ENCODE measurements at places on chromosomes 13 and 19.

- no peaks in the 10 kb centered on the region for H3K27me3 ChIP-seq
- H3K4me3 ChIP-seq: no peak overlapping the region
- no peaks in the 10 kb centered on the region for H3K36me3 ChIP-seq
- no peak overlapping the region for H3K27ac ChIP-seq
These were observed 34.7 kb downstream of the SCGB2B2 start for GRCh38 chr19:34642241-34642640.

- H3K4me1 ChIP-seq: peaks cover 8% of the 10 kb centered on the region
- H3K27ac ChIP-seq: peak overlapping the region; percentile 70
- no peaks in the 10 kb centered on the region for H3K27me3 ChIP-seq
- H3K4me3 ChIP-seq: no peak overlapping the region
- H3K36me3 ChIP-seq: no peaks in the 10 kb centered on the region
- peak; percentile 94 for DNase-seq
These were observed 49.7 kb downstream of the COMP start for GRCh38 chr19:18741124-18742121.

- no peak overlapping the region for H3K27ac ChIP-seq
- peaks cover under 1% of the 10 kb centered on the region for H3K4me1 ChIP-seq
- no peak for DNase-seq
- H3K36me3 ChIP-seq: peaks cover 33% of the 10 kb centered on the region
- no peaks in the 10 kb centered on the region for H3K27me3 ChIP-seq
These were observed 7.1 kb downstream of the UBE2S start for GRCh38 chr19:55400281-55401087.

DNA sequence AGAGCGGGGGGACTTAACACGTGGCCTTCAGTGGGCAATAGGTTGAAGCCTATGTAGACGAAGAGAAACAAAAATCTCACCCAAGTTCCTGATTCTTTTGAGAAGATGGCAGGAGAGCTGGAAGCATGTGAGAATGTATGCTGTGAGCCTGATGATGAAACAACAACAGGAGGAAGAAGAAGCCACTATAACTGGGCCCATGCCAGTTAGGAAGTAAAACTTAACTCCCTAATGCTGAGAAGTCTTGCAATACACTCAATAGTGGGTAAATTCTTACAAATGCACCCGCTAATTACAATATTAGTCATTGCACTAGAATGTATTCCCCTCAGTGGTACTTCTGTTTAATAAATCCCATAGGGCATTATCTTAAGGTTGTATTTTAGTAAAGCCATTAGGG, 9.1 kb downstream of the PCDH17 start:
- no peaks in the 10 kb centered on the region for H3K27me3 ChIP-seq
- DNase-seq: no peak
- no peak overlapping the region for H3K27ac ChIP-seq
- H3K36me3 ChIP-seq: no peaks in the 10 kb centered on the region
- H3K4me3 ChIP-seq: peak overlapping the region; percentile 59

- H3K36me3 ChIP-seq: no peaks in the 10 kb centered on the region
- H3K27ac ChIP-seq: no peak overlapping the region
- H3K4me3 ChIP-seq: no peak overlapping the region
- H3K27me3 ChIP-seq: no peaks in the 10 kb centered on the region
- DNase-seq: no peak
These were observed 989.9 kb downstream of the OLFM4 start for GRCh38 chr13:54018485-54018884.

DNA sequence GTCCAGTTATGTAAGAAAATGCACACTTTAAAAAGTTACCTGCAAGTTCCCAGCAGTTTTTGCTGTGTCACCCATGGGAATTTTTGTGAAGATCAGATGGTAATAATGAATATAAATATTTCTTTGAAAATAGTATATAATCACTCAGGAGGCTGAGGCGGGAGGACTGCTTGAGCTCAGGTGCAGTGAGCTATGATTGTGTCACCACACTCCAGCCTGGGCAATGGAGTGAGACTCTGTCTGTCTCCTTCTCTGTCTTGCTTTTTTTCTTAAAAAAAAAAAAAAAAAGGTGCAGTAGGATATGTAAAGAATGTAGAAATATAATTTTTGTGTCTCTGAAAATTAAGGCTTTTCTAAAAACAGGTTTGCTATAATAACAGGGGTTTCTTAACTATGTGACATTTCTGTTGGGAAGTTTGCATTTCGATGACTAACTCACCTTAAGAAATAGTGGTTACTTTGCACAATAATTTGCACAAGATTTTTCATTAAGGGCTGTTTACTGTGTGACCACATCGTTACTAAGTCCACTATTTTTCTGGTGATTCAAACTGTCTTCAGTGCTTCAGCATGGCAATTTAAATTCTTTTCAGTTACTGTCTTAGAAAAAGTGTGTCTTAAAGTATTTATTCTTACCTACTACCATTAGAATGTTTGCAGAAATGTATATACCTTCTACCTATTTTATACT, 37.3 kb downstream of the DNAJC3 start:
- H3K36me3 ChIP-seq: peaks cover 41% of the 10 kb centered on the region
- H3K27ac ChIP-seq: no peak overlapping the region
- no peaks in the 10 kb centered on the region for H3K4me1 ChIP-seq
- no peak for DNase-seq

DNA sequence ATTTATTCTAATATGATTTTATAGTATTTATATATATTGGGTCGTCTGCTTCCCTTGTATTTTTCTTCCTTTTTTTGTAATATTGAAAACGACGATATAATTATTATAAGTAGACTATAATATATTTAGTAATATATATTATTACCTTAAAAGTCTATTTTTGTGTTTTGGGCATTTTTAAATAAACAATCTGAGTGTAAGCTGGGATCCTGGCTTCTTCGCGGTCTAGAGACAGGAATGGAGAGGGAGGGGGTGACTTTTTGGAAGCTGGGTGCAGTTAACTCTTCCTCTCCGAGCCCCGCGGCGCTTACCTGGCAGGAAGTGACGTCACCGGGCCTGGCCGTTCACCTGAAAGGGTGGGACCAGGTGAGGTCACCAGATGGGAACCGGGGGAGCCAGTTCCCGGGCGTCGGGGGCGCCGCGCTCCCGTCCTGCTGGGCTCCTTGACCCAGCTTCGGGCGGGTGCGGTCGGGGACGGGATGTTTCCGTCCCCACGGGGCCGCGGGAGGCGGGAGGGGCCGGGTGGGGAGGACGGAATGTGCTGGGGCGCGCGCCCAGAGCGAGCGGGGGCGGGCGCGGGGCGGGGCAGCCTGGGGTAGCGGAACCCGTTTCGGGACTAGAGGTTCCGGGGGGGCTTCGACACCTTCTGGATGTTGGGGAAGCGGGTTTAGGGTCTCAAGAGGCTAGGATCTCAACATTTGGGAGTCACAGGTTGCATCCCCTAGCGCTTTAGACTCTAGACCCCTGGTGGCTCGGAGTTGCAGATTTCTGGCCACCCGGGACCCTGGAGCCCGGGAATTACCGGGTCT, 2.8 kb downstream of the ZFP36 start:
- peak; percentile 98 for DNase-seq
- peaks cover 36% of the 10 kb centered on the region for H3K4me1 ChIP-seq
- peak overlapping the region; percentile 100 for H3K27ac ChIP-seq
- H3K36me3 ChIP-seq: peaks cover 18% of the 10 kb centered on the region
- peak overlapping the region; percentile 97 for H3K4me3 ChIP-seq
- no peaks in the 10 kb centered on the region for H3K27me3 ChIP-seq

- H3K36me3 ChIP-seq: no peaks in the 10 kb centered on the region
- H3K4me1 ChIP-seq: no peaks in the 10 kb centered on the region
- DNase-seq: no peak
- H3K27me3 ChIP-seq: no peaks in the 10 kb centered on the region
- H3K27ac ChIP-seq: no peak overlapping the region
These were observed 21.7 kb downstream of the NALCN start for GRCh38 chr13:101394605-101395004.

DNA sequence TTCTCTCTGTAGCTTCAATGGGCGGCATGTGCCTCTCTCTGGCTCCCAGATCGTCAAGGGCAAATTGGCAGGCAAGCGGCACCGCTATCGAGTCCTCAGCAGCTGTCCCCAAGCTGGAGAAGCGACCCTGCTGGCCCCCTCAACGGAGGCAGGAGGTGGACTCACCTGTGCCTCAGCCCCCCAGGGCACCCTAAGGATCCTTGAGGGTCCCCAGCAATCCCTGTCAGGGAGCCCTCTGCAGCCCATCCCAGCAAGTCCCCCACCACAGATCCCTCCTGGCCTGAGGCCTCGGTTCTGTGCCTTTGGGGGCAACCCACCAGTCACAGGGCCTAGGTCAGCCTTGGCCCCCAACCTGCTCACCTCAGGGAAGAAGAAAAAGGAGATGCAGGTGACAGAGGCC, 1.7 kb downstream of the POLR1G start:
- DNase-seq: no peak
- H3K4me3 ChIP-seq: no peak overlapping the region
- H3K27me3 ChIP-seq: no peaks in the 10 kb centered on the region
- peaks cover 10% of the 10 kb centered on the region for H3K36me3 ChIP-seq
- no peak overlapping the region for H3K27ac ChIP-seq

DNA sequence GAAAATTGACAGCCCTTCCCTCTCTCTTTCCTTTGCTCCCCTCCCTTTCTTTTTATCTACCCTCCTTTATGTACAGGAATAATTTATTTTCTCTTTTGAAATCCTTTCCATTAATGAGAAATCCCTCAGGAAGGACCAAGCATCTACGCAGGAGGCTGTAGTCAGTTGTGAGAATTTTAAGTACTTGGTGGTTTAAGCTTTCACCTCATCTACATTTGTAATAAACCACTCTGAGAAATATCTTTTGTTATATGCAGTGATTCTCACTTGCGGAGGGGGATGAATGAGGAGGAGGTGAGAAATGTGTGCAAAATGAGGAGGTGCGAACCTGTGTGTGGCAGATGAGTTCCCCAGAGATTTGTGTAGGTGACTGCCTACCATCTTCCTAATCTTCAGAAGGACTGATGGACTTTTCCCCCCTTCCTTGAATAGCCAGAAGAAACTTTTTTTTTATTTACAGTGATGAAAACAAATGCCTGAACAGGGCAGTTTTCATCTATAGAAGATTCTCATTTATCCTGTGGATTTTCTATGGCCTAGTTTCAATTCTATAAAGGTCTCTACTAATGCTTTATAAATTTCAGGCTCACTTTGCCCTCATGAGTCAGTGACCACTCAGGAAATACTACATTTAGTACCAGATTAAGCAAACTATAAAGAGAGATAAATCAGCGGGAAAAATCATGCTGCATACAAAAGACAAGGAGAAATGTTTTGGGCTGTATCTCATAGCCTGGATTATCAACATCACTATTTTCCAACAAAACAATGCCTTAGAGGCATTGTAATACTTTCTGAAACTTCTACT, 118.3 kb downstream of the LHFPL6 start:
- H3K4me3 ChIP-seq: no peak overlapping the region
- H3K27ac ChIP-seq: no peak overlapping the region
- no peak for DNase-seq
- H3K4me1 ChIP-seq: no peaks in the 10 kb centered on the region

- H3K27ac ChIP-seq: no peak overlapping the region
- no peak overlapping the region for H3K4me3 ChIP-seq
- H3K4me1 ChIP-seq: no peaks in the 10 kb centered on the region
- DNase-seq: no peak
These were observed 682.6 kb upstream of the SGCG start for GRCh38 chr13:22497991-22498780.

GRCh38 chr19:35458731-35459391, 10.8 kb downstream of the FFAR2 start:
- no peaks in the 10 kb centered on the region for H3K36me3 ChIP-seq
- no peaks in the 10 kb centered on the region for H3K27me3 ChIP-seq
- H3K4me1 ChIP-seq: peaks cover 40% of the 10 kb centered on the region
- DNase-seq: no peak
- no peak overlapping the region for H3K4me3 ChIP-seq

DNA sequence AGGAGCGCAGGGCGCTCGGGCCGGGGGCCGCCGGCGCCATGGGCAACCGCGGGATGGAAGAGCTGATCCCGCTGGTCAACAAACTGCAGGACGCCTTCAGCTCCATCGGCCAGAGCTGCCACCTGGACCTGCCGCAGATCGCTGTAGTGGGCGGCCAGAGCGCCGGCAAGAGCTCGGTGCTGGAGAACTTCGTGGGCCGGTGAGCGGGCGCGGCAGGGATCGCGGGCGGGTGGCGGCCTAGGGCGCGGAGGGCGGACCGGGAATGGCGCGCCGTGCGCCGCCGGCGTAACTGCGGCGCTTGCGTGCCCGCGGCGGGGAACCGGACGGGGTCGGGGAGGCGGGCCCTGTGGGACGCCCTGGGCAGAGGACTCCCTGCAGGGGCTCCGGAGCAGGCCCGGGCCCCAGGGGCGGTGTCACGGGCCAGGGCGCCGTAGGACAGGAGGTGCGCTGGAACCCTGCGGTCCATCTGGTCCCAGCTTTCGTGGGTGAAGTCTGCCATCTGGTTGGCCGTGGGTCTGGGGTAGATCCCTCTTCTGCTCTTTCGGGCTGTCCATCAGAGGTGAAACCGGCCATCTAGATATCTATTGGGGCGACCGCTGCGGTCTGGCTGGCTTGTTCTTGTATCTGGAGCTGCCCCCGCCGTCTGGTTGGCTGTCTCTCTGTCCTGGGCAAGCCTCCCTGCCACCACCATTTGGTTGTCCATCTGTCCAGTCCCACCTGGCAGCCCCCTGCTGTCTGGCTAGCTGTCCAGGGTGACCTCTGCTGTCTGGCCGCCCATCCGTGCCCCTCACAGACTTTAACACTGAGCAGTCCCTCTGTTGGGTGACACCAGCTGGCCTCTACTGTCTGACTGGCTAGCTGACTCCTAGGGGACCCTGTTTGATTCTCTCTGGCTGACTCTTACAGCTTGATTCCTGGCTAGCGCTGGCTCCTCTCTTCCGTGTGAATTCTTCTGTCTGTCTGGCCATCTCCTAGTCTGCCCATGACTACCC, 622 bp downstream of the DNM2 start:
- peak overlapping the region; percentile 96 for H3K4me3 ChIP-seq
- peaks cover 5% of the 10 kb centered on the region for H3K36me3 ChIP-seq
- H3K4me1 ChIP-seq: peaks cover 28% of the 10 kb centered on the region
- no peaks in the 10 kb centered on the region for H3K27me3 ChIP-seq
- DNase-seq: peak; percentile 82
